ENCODE measurements at places on chromosomes 7 and 10.

DNA sequence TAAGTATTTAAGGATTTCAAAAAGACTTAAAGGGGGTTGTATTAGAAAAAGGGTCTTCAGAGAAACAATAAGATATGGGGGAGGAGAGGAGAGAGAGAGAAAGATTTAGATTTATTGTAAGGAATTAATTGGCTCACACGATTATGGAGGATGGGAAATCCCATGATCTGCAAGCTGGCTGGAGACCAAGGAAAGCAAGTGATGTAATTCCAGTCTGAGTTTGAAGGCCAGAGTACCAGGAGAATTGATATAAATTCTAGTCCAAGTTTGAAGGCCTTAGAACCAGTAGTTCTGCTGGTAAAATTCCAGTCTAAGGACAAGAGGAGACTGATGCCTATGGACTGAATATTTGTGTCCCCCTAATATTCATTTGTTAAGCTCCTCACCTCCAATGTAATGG is 20.6 kb upstream of the SLC13A1 start:
- DNase-seq = no peak

- no peak for DNase-seq
Measured at GRCh38 chr7:80014511-80014910, 120.1 kb upstream of the GNAI1 start.

GRCh38 chr7:144468990-144469732 is 65.7 kb upstream of the NOBOX start:
- DNase-seq = no peak

- DNase-seq = no peak
Measured at GRCh38 chr10:101561068-101561915, 26.8 kb downstream of the POLL start.

DNA sequence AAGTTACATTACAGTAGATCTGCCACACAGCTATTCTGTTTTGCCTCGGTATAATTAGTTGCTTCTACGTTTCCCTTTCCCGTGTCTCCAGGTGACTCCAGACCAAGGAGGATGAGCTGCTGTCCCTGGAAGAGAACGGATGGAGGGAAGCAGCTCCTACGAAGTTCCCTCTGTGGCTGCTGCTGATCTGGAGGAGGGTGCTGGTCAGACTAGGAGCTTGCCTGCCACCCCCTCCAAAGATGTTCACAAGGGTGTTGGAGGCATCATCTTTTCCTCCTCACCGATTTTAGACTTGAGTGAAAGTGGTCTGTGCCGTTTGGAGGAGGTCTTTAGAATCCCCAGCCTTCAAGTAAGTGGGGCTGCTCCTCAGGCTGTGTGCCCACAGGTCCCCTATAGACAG is 1.4 kb downstream of the LRRC27 start:
- no peak for DNase-seq

DNA sequence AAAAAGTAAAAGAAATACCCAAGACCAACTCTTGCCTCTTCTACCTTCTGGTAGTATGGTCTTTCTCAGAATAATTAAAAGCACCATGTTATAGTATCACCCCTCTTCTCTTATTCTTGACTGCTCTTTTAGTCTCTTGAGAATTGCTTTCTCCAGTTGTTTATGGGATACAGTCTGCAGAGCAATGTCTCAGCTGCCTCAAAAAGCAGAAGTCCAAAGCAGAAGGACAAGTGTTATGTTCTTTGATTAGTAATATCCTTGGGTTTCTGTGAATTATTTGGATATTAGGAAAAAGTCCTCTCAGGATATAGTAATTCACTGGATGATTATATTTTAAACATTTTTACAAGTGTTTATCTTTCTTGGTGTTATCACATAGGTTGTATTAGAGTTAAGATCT is 7.4 kb downstream of the TAS2R41 start:
- no peak for DNase-seq

- no peak for DNase-seq
Measured at GRCh38 chr10:22253580-22253882, 35.7 kb upstream of the EBLN1 start.

DNA sequence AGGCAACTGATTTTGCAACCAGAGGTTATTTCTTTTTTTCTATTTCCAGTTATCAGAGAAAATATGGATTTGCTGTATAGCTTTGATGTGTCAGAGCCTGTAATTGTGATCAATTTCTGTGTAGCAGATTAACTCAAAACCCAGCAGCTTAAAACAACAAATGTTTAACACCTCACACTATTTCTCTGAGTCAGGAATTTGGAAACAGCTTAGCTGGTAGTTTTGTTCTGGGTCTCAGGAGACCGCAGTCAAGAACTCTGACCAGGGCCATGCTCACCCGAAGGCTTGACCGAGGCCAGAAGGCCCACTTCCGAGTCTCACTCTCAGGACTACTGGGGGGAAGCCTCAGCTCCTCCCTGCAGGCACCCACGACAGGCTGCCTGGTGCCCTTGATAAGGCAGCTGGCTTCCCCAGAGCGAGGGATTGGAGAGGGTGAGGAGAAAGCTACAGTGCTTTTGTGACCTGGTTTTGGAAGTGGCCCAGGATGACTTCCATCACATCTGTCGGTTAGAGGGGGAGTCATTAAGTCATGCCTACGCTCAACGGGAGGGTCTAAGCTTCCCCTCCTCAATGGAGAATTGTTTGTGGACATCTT is 105.7 kb upstream of the SHH start:
- DNase-seq = no peak

Data from H1 (cell line).